ENCODE measurements at places on chromosomes 5 and 9.

DNA sequence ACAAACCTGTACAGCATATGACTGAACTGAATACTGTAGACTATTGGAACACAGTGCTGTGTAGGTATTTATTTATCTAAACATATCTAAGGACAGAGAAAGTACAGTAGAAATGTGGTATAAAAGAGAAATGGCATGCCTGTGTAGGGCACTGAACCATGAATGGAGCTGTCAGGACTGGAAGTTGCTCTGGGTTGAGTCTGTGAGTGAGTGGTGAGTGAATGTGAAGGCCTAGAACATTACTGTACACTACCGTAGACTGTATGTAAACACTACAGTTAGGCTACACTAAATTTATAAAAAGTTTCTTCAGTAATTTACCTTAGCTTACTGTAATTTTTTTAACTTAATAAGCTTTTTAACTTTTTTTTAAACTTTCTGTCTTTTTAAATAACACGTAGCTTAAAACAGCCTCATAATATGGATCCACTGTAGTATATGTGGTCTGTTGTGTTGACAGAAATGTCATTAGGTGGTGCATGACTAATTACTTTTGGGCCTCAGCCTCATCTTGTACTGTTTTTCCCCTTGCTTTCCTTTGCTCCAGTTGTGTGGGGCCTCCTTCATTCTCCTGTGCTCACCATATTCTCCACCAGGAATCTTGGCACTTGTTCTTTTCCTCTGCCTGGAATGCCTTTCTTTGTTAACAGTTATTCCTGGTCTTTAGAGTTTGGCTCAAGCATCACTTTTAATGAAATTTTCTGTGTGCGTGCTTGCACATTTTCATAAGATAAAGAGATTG is 8.8 kb downstream of the SPIN1 start:
- no peak for DNase-seq

DNA sequence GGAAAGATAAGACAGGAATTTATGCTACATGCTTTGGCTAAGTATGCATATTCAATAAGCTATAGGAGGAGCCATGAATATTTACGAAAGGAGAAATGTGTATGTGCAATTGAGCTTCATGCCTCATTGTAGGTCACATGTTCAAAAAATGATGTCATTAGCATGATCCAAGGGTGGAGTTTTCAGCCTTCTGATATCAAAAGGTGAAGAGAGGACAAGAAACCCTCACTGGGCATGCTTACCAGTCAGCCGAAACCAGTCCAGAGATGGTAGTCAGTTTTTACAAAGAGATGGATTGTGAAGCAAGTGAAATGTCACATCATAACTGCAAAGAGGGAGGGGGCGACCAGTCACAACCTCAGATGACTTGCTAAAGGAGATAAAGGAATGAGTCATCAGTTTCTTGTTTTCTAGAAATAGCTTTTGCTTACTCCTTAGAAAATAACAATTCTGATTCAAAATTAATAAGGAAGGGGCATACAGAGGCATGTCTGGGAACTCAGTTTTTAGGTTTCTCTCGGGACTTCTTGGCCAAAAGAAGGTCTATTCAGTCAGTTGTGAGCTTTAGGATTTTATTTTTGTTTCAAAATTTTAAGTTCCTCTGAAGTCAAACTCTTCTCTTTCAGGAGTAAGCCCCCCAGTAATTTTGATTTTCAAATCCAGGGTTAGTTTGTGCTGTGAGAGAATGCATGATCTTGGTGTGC is 1067.8 kb upstream of the EDIL3 start:
- DNase-seq: no peak

- no peak for DNase-seq
Measured at GRCh38 chr5:155978850-155979249, 348.1 kb upstream of the SGCD start.

- DNase-seq: peak; percentile 49
Measured at GRCh38 chr5:159051421-159052282, 48.1 kb downstream of the EBF1 start.
